ENCODE measurements at places on chromosomes 4 and X.

- DNase-seq, result no peak
These were observed 674.5 kb upstream of the BOD1L1 start for GRCh38 chr4:14302021-14302420.

- peak; percentile 80 for DNase-seq
These were observed 264.3 kb downstream of the NPFFR2 start for GRCh38 chr4:72295966-72296557.

DNA sequence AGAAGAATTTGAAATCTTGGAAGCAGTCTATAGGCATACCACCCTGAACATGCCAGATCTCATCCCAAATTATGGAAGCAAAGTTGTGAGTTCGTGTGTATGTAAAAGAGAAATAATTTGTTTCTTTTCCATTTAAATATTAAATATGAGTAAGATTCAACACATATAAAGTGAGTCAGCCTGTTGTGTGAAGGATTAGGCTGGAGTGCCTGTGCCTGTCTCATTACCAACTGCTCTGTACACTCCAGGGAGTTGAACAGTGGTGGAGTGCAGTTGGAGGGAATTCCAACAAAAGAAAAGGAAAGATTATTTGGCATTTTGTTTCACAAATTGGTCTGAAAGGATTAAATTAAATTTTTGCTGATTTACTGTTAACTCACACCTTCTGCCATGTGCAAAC, 435.6 kb downstream of the FAT4 start:
- no peak for DNase-seq

- DNase-seq, result no peak
These were observed 50.0 kb downstream of the CCNI start for GRCh38 chr4:77025643-77026321.

GRCh38 chrX:136850441-136851175, 29.9 kb downstream of the RBMX start:
- peak; percentile 9 for DNase-seq

Data from muscle of leg (tissue), 16 donors.